ENCODE measurements at places on chromosomes 12 and 14.

GRCh38 chr14:74735125-74735524 lies 22.2 kb downstream of the FCF1 start:
- DNase-seq = no peak

DNA sequence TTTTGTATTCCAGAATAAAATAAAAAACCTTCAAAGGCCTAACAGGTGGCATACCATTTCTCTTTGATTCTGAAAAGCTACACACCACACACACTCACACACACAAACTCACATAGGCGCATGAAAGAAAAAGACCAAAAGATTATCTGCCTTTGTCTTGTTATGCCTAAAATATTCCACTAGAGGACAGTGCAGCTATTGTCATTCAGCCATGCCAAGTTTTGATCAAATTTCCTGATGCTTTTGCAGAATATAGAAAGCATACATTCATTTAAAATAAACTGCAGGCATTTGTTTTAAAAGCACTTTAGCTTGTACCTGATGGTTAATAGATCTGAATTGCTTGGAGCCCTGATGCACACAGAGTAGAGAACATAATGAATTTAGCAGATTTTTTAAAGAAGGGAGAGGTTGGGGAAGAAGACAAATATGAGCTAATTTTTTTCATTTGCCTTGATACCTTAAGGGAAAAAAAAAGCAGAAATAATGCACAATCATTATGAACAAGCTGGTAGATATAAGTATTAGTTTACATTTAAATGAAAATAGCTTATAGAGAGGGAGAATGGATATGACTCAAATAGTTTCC lies 1766.9 kb upstream of the SEL1L start:
- peak; percentile 5 for DNase-seq

DNA sequence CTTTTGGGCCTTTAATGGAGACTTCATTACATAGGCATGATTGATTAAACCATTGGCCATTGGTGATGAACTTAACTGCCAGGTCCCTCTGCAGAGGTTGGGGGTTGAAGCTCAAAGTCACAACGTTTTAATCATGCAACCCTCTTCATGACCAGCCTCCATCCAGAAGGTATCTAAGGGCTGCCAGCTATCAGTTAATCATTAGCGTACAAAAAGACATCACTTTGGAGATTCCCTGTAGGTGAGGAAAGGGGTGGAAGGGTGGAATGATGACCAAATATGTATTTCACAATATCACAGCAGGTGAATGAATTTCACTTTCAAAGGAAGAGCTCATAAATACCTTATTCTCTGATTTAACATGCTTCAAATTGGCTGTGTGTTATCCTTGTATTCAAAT lies 92.0 kb downstream of the MIPOL1 start:
- no peak for DNase-seq

DNA sequence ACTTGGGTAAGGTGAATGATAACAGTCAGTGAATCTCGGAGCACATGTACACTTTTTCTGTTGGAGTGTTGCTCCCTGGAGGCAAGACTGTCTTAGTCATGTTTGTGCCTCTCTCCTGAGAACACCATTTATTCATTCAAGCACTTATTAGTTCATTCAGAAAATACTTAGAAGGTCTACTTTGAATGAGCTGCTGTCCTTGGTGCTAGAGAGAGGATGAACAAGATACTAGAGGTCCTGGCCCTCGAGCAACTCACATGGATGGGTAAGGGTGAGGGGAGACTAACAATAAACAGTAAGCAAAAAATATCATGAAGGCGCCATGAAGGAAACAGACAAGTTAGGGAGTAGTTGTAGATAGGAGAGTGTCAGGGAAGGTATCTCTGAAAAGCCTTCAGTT lies 17.1 kb upstream of the SAMD4A start:
- DNase-seq = no peak

DNA sequence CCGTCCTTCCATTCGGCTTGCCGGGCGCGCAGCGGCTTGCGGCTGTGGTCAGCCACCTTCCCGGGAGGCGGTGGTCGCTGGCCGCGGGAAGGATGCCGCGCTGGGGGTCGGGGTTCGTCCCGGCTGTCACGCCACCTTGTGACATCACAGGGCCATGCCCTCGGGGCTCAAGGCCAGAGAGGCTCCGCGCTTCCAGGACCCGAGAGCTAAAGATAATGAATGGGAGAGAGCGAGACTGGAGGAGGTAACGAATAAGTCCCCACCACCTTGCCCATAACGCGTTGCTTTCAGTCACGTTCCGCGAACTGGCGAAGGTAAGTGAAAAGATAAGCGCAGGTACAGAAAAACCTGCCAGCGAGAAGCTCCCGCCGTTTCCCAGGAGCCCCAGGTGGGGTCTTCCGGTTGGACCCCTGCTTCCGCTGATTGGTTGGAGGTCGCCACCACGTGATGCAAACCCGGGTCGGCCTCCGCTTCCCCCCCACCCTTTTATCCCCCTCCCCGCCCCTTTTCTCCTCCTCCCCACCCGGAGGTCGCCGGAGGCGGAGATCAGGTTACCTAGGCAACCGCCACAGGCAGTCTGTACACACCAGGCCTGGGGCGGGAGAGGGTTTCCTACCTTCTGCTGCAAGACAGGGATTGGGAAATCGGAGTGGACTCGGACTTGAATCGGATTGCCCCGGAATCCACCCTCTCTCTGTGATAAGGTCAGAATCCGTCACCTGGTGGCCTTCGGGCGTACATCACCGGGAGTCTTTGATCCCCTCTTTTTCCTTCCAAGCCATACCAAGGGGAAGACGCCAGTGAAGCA lies at the start of gene LRRC9:
Gene LRRC9 (plus strand): TSS at position 575 of the 808 bp plus-strand sequence.
- peak; percentile 3 for DNase-seq

DNA sequence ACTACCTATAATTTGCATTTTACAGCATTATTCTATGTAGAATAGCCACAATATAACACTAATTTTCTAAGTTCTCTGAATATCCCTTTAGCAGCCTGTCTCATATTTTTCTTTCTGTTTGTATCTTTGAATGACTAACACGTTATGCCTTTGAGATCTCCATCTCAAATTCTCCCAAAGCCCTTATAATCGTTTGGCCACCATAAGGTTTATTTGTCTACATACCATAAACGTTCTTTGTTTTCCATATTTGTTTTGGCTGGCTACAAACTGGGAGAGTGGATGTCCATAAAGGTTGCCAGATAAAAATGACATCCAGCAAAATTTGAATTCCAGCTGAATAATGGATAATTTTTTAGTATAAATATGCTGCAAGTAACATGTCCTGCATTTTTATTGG lies 203.7 kb downstream of the STXBP6 start:
- no peak for DNase-seq

GRCh38 chr12:88266806-88267360 lies 124.8 kb downstream of the TMTC3 start:
- no peak for DNase-seq
